Stimulated activated naive CD4-positive, alpha-beta T cell (primary cell): ENCODE measurements at places on chromosomes 7 and 10.

DNA sequence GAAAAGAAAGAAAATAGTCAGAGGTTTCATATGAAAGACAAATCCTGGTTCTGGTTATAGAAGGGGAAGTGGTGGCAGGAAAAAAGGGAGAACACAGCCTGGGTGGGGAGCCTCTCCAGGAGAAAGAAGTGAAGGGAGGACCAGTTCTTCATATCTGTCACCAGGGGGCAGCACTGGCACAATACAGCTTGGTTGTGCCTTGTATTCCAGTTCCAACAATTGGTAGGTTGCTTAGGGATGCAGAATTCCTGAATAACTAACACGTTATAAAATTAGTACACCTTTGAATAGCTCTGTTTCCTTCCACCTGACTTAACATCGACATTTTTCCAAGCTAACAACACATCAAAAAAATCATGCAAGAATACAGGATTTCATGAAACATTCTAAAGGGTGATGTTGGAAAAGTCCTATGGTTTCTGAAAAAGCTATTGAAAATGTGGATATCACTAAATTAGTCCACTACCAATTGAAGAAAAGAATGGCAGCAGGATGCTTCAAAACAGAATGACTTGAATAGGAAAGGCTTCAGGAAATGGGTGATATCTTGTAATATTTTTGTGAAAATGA is 52.9 kb downstream of the CYP26A1 start:
- DNase-seq, result no peak

DNA sequence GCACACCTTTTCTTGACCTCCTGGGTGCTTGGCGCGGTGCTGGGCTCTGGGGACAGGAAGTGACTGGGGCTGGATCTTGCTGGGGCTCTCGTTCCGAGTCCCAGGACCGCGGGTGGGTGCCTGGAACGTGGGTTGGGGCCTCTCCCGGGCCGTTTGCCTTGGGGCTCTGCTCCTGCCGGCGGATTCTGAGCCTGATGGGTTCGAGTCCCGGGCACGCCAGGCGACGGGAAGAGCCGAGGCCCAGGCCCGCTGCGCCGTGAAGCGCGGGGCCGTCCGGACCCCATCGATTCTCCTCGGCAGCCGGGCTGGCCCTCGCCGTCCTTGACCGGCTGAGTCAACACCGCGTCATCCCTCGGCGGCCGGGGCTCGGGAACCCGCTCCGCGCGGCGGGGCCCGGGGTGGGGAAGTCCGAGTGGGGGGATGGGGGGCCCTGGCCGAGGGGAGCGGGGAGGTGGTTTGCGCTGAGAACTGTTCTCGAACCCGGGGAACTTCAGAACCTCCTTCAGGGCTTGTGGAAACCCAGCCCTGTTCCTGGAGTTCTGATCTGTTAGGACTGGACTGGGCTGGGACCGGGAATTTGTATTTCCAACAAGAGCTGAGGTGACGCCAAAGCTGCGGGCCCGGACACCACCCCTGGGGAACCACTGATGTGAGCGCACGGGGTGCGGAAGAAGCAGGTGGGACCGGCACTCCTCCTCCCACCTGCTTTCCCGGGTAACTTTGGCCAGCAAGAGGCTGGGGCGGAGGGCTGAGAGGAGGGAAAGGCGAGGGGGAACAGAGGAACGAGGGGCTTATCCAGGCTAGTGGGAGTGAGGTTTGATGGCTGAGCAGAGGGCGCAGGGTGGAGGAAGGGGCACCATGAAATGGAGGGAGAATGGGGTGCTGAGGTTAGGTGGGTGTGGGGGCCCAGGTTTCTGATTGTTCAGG is 6.2 kb downstream of the HHEX start:
- DNase-seq, result no peak

- no peak for DNase-seq
Measured at GRCh38 chr7:120794106-120794729, 63.7 kb downstream of the TSPAN12 start.

DNA sequence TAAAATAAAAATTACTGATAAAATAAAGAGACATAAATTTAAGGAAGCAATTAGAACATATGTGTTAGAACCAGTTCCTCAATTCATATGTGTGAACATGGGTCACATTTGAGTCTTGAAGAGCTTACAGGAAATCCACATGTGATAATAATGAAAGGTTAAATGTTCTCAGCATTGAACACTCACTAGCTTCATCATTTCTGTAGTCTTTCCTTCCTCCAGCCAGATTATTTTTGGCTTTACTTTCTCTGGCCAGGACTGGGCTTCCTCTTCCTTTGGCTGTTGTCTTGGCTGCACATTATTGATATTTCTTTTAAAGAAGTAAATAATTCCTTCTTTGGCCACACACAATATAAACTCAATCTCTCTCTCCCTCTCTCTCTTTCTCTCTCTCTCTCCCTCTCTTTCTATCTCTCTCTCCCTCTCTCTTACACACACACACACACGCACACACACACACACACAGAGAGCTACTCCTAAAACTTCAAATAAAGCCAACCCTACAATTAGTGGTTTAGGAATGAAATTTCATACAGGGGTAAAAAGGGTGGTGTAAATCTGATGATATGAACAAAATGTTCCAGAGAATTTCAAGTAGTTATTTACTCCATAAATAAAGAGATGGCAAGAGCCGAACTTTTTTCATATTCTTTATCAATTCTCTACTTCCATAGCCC is 171.2 kb downstream of the REEP3 start:
- DNase-seq, result no peak

- no peak for DNase-seq
Measured at GRCh38 chr7:32116436-32116835, 46.2 kb upstream of the PDE1C start.

DNA sequence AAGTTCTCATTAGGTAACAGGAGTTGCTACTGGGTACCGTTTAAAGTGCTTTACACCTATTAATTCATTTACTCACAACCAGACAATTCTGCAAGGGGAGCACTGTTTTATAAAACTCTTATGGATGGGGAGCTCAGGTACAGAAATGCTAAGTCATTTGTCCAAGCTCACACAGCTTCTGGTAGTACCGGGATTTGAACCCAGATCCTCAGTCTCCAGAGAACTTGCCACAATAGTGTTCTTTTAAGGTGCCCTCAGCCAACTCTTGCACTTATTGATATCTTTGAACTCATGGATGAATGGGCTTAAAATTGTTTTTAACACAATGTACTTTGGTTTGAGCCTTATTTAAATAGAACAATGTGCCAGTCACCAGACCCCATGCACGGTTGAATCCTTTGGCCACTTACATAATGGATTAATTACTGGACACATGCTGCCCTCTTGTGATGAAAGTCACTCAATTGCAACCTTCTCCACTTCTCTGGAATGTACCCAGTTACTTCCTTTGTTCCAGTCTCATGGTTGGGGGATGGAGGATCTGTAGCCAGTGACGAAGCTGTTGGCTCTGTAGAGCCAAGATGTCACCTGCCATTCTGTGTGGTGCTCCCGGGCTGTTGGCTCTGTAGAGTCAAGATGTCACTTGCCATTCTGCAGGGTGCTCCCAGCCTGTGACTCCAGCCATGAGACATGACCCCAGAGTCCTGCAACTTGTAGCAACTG is 65.6 kb downstream of the NOD1 start:
- DNase-seq, result no peak

DNA sequence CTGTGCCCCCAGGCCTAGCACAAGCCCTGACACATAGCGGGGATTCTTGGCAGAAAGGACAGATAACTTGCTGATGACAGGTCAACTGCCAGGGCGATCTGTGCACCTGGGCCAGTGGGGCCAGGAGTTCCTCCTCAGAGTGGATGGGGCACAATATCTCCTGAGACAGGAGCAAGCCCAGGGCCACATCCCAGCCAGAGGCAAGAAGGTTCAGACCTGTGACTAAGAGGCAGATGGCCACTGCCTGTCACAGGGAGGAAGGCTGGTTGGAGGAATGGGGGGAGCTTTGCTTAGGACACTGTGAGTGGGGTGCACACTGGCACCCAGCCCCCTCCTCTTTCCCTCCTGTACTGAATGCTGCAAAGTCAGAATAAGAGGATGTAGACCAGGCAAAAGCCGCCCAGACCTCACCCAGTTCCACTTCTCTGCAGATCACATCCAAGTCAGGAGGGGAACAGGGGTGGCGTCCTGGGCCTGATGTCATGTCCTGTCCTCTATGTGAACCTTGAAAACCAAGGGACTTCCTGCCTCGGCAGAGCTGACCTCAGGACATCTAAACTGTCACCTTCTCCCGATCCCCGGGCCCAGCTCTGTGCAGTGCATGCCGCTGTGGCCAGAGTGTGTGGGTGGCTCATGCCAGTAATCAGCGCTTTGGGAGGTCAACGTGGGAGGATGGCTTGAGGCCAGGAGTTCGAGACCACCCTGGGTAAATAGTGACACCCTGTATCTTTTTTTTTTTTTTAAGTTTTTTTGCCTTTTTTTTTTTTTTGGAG is 1.3 kb downstream of the GUSB start:
- peak; percentile 7 for DNase-seq

DNA sequence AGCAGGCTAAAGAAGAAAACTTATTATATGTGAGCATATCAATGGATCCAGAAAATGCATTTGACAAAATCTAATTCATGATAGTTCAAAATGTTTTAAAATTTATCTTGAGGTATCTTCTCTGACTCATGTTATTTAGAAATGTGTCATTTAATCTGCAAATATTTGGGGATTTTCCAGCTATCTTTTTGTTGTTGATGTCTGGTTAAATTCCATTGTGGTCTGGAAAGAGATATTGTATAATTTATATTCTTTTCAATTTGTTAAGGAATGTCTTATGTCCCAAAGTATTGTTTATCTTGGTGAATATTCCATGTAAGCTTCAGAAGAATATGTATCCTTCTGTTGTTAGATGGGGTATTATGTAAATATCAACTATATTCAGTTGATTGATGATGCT is 942.5 kb downstream of the KCNMA1 start:
- no peak for DNase-seq

DNA sequence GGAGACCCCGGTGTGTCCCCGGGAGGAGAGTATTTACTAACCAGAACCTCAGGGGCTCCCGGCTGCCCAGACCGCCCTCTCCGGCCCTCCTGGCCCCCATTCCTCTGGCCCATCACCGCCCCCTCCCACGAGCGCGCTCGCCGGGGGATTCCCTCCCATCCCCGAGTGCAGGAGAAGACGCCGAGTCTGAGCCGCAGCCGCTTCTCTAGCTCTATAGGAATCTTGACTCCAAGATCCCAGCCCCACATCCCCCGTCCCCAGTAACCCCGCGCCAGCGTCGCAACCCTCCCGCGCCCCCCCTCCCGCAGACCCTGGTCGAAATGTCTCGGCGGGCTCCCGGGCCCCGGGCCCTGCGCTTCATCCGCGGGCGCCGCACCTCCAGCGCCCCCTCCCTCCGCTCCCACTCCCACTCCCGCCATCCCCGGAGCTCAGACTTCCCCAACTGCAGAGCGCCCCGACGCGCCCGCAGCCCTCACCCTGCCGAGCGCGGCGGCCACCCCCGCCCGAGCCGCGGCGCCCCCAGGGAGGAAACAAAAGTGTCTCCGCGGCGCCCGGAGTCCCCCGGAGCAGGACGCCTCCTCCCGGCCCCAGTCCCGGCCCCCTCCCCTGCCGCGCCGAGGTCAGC is 541 bp downstream of the ELMO1 start:
- DNase-seq, result no peak

- no peak for DNase-seq
Measured at GRCh38 chr7:39681887-39682441, 58.6 kb downstream of the RALA start.

DNA sequence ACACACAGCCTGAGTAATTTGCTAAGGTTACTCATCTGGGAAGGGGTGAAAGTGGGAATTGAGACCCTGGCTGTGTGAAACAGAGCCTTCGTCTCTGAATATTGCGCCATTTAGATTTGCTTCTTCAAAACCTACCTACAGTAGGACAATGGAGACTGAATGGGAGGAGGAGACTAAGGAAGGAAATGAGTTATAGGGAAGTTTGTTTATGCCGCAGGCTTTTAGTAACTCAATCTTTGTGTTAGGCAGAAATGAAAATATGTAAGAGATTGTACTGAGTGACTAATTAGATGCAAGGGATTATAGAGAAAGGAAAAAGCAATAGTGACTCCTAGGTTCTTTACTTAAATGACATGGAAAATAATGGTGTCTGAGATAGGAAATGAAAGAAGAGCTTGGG is 80.2 kb downstream of the KCND2 start:
- DNase-seq, result no peak

GRCh38 chr10:110349386-110349785 is 44.7 kb upstream of the SMNDC1 start:
- no peak for DNase-seq

- DNase-seq, result no peak
Measured at GRCh38 chr7:152975076-152975475, 215.5 kb downstream of the ACTR3B start.

- DNase-seq, result no peak
Measured at GRCh38 chr10:58665361-58665760, 152.7 kb downstream of the BICC1 start.
